ENCODE measurements at places on chromosomes 11 and 22. TPM values are rescaled to one million over a fixed set of nuclear protein-coding genes. Genes with fewer than 3 reads are reported as not detected.

- no peak for DNase-seq
These were observed 74.7 kb upstream of the THY1 start for GRCh38 chr11:119497717-119498116.

DNAJB7 gene
- total RNA-seq, result not detected

MS4A1 gene
- total RNA-seq, result 5.7 TPM

DPAGT1 gene
- 52.3 TPM for total RNA-seq

DNA sequence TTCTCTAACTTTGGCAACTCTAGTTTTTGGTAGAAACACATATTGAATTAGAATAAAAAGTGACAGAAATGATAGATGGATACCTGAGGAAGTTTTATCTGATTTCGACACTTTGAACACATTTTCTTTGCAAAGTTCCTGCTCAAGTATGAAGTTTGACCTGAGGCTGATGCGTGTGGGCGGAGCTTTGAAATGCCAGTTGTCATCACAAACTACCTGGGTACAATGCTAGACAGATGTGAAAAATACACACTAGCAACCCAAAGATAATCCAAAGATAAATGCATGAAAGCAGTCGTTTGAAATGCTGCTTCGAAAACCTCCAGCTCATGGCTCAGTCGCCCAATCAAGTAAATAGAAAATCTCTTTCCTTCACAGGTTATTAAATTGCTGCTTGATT lies 54.8 kb downstream of the CD44 start:
- DNase-seq, result no peak

CARD18 gene
- total RNA-seq, result not detected

DNA sequence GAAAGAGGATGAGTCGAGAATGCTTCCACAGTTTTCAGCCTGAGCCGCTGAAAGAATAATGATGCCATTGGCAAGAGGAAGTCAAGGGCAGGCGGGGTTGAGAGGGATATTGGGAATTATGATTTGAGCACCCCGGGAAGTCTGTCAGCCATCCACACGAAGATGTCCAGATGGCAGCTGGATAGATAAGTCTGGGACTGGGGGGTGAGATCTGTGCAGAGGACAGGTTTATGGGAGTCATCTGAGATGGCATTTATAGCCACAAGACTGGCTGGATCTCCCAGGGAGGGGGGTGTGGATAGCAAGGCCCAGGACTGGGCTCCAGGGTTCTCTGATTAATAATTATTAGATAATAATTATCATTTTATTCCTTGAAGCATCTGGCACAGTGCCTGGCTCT lies 5.1 kb upstream of the STIP1 start:
- no peak for DNase-seq

GRCh38 chr22:32324505-32325415 lies 32.9 kb upstream of the RFPL3 start:
- no peak for DNase-seq

SMC1B gene
- not detected for total RNA-seq

OR52N4 gene
- total RNA-seq, result 1.6 TPM

FIBIN gene
- total RNA-seq, result not detected

DNA sequence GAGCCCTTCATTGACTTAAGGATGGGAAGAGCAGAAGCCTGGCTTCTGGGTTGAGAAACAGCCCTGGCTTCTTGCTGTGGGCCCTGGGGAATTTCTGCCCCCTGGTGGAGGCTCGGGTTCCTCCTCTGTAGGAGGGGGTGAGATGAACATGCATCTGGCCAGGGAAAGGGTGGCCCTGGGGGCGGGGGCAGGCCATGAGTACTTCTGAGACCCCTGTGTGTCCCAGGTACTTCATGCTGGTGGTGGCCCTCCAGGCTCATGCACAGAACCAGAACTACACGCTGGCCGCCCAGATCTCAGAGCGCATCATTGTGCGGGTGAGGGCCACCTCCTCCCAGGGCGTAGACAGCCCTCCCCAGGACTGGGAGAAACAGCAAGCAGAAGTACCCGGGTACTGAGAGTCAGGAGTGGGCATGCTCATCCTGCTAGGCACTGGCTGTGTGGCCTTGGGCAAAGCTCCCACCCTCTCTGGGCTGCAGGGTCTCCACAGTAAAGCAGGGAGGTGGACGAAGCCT lies 15.8 kb downstream of the TMEM258 start:
- peak; percentile 31 for DNase-seq

Measured in CD4-positive, alpha-beta memory T cell (primary cell).